ENCODE measurements at places on chromosomes 3 and 15.

DNA sequence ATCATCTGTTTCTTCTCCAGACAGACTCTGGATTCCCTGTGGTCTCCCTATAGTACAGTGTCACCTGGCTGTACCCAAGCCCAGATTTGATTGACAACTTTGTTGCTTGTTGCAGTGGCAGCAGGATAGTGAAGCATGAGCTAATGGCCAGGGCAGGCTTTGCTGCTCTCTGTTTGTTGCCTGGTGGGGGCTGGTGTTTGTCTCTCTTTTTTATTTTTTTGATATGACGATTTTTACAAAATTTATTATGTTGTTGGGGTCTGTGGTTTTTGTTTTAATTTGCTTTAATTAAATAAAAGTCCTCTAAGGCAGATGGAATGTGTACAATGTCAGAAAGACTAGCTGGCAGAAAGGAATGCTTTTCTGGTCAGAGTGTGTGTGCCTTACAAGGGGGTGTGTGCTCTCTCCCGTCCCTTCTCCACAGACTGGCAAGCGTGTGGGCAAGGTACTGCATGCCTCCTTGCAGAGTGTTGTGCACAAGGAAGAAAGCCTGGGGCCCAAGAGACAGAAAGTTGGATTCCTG lies 15.2 kb upstream of the CLEC3B start:
- DNase-seq, result no peak

DNA sequence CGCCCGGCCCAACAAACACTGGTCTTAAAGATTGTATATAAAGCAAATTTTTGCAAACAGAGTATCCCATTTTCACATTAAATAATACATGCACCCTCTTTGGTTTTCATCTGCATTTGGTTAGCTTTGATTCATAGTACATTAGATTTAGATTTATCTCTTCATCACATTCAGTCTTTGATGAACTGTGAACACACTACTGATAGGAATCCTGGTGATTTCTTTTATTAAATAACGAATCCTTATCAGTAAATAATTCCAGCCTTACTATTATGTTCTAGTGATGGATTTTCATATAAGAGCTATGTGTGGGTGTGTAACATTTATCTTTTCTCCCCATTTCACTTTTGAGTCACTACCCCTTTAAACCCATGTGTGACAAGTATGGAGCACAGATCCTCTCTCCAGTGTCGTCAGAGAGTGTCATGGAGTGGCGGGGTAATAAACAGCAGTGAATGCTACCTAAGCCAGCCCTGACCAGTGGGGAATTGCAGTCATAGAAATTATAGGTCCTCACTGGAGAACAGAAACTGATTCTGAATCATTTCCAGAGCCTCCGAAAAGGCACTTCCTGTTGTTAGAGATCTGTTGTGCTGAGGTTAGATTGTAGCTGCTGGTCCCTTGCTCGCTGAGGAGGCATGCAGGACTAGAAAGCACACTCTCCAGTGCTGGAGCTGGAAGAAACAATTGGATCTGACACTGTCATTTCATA lies 22.0 kb downstream of the SLC7A14 start:
- DNase-seq, result no peak

- no peak for DNase-seq
Measured at GRCh38 chr15:94263341-94264273, 32.2 kb downstream of the MCTP2 start.

GRCh38 chr3:20564966-20565365 lies 379.0 kb upstream of the SGO1 start:
- no peak for DNase-seq

- no peak for DNase-seq
Measured at GRCh38 chr15:48458876-48459275, 127.6 kb downstream of the DUT start.

DNA sequence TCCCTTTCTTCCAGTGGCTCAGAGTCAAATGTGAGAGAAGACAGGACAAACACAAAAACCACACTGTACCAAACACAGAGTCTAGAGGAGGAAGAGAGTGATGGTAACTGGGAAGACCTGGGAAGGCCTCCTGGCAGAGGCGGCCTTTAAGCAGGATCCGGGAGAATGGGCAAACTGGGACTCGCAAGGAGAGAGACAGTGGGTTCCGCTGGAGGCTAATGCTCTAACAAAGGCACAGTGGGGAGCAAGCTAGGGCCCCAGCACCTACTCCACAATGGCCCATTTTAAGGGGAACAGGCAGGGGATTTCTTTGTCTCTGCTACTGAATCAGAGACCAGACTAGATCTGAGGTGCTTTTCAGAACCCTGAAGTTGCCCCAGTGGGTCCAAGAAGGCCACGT lies 81.4 kb upstream of the HES1 start:
- DNase-seq, result no peak

DNA sequence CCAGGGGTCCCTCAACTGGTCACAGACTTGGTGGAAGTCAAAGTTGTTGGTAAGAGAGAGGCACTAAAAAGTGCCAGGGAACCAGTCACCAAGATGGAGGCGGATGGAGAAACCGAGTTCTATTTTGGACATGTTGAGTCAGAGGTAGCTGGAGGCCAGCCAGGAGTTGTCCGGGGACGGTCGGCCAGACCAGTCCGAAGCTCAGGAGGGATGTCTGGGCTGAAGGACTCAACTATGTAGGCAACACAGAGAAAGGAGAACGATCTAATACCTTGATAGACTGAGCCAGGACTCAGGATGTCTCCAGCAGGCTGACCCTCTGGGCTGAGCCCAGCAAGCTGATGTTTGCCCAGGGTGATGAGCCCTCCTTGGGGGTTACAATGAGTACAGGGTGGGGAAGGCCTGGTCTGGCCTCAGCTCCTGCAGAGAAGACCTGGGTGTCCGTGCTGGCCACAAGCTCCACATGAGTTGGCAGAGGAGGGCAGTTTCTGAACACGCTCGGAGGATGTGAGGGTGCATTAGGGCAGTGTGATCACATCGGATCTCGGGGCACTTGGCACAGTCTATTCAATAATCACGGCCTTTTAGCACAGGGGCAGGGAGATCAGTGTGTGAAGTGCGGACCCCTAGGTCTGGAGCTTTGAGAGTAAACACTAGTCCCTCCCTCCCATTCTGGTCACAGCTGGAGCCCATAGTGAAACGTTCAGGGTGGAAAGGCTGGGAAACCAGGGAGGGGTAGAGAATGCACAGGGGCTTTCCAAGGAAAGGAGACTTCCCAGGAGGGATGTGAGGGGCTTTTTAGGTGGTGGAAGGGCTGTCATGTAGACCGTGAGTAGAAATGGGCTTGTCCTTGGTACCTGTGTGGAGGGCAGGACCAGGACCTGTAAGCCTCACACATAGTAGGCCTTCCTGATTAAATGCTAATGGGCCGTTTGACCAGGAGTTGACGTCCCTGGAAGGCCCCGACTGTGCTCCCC lies 111.9 kb downstream of the ETFA start:
- DNase-seq, result no peak

GRCh38 chr3:132638706-132639105 lies 20.9 kb downstream of the ACAD11 start:
- DNase-seq, result no peak

All from liver (tissue), 10 donors.